NCI-H1417 (cell line): ENCODE measurements at places on chromosomes 13 and 19.

- DNase-seq = peak; percentile 3
Observed at GRCh38 chr13:25733001-25733491, 318.8 kb downstream of the SHISA2 start.

DNA sequence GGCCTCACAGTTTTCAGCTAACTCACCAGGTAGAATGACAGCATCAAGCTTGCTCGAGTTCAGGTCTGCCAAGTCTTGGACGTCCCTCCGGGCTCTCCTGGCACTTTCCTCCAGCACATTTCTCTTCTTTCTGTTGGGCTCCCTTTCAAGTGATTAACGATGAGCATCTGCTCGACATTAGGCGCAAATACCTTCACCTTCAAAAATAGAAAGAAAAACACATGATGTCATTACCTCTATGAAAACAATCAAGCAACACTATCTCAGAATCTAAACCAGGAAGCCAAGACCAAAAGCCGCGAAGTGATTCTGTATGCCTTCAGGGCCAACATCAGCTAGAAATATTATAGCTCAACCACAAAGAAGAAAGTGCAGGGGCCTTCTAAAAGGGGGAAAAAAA, 15.4 kb upstream of the CLN5 start:
- DNase-seq = no peak

DNA sequence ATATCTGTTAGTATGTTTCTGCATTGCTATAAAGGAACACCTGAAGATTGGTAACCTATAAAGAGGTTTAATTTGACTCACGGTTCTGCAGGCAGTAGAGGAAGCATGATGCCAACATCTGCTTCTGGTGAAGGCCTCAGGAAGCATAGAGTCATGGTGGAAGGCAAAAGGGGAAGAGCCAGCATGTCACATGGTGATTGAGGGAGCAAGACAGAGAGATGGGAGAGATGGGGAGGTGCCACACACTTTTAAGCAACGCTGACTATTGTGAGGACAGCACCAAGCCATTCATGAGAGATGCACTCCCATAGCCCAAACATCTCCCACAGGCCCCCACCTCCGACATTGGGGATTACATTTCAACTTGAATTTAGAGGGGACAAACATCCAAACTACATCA, 32.8 kb downstream of the COG6 start:
- DNase-seq = no peak

DNA sequence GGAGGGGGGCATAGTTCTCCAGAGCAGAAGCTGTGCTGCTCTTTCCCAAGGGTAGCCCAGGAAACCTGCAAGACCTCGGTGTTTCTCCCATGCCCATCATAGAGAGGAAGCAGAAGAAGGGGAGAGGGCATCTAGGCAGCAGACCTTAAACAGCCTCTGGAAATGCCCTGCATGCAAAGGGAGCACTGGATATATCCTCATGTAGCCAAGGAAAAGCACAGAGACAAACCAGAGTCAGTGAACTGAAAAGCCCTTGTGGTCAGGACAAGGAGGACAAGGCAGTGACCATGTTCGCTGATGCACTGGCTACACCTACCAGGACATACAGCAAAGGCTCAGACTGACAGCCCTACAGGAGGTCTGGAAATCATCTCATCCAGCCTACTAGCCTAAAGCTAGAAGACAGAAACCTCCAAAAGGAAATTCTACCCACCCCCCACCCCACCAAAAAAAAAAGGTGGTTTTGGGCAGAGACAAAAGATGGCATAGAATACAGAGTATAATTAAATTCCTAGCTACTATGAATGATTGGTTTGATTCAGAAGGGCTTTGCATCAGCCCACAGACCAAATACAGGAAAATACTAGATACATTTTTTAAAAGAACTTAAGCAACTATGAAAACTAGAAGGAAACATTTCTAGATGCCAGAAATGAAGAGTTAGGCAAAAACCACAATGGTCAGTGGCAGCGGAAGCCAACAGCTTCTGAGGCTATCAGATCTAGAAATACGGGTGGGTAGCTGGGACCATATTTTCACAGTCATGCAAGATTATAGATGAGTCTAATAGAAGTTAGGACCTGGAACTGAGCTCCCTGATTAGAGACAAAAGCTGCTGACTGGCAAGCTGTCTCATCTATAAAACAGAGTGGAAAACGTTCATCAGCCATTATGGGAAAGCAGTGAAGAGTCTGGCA, 4.4 kb upstream of the TBC1D4 start:
- DNase-seq = no peak

DNA sequence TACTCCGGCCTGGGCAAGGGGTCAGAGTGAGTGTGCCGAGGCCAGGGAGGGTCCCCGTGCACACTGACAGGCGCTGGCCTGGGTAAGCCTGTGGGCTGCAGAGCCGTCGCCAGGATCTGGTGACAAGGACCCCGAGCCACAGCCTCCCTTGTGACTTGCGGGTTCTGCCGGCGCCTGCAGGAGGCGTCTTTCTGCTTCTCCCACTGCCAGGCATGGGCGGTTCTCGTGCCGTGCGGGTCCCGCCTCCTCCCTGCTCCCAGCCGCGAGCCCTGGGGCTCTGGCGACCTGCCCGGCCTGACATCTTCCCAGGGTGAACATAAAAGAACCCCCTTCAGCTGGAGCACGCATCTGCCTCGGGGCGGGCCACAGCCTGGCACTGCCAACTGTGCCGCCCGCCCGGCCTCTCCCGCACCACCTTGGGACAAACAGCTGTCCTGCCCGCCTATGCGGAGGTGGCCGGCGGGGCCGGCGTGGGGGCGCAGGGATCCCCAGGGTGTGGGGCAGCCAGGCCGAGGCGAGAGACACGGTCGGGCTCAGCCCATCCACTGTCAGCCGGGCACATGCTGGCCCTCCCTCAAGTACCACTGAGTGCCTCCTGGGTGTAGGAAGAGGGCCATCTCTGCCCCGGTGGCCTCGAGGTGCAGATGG, 1.5 kb upstream of the HCN2 start:
- DNase-seq = peak; percentile 71

DNA sequence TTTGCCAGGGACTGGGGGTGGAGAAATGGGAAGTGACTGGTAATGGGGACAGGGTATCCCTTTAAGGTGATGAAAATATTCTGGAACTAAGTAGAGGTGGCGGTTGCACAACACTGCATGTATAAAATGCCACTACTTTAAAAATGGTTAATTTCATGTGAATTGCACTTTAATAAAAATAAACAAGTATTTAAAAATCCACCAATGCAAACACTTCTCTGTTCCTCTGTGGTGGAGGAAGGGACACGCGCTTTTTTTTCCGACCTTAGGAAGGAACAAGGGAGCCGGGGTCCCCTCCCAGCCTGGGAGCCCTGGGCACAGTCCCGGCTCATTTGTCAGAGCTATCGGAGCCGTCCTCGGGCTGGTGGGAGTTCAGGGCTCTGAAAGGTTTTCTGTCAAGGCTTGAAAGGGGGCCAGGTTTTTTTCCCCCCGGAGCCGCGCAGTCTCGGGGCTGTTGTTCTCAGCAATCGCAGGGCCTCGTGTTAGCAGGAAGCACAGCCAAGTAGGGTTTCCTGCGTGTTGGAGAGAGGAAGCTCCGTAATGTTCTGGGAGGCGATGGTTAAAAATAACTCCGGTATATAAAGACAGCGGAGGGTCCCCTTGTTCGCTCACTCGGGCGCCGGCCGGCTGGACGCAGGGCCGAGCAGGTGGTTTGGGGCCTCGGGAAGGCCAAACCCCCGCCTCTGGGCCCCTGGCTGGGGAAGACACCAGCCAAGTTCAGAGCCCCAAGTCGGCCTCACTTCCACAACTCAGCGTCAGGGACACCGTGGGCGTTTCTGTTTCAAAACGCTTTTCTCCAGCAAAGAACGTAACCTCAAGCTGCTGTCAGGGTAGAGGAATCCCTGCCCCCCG, 41.2 kb upstream of the KLF2 start:
- DNase-seq = no peak

DNA sequence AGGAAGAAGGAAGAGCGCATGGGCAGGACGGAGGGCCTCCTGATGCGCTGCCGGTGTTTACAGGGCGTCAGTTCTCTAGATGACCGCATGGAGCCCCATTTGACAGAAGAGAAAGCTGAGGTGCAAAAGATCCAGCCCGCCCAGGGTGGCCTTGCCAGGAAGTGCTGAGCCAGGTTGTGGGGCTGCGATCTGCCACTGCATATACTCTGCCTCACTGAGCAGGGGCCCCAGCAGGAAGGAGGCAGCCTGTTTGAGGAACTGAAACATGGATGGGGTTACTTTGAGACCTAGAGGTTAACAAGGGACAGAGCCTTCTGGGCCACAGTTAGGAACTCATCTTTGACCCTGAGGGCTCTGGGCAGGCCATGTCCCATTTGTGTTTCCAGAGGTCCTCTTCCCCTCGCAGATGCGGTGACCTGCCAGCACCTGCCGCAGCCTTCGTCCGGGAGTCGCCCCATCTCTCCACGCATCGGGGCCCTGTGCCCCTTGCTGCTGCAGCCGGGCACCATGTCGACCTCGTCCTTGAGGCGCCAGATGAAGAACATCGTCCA, 3.2 kb downstream of the EPN1 start:
- DNase-seq = no peak

DNA sequence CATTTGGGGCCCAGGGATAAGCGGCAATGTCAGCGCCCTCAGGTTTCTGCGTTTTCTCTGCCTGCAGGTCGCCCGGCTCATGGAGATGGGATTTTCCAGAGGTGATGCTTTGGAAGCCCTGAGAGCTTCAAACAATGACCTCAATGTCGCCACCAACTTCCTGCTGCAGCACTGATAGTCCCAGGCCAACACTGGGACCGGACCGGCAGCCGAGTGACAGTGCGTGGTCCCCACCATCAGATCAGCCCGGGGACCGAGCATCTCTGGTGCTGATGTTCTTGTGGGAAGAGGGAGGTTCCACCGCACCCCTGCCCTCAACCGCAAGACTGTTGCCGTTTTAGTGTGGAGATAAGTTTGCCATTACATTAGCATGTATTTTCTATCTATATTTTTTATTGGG, 78.0 kb upstream of the GPR183 start:
- DNase-seq = no peak

DNA sequence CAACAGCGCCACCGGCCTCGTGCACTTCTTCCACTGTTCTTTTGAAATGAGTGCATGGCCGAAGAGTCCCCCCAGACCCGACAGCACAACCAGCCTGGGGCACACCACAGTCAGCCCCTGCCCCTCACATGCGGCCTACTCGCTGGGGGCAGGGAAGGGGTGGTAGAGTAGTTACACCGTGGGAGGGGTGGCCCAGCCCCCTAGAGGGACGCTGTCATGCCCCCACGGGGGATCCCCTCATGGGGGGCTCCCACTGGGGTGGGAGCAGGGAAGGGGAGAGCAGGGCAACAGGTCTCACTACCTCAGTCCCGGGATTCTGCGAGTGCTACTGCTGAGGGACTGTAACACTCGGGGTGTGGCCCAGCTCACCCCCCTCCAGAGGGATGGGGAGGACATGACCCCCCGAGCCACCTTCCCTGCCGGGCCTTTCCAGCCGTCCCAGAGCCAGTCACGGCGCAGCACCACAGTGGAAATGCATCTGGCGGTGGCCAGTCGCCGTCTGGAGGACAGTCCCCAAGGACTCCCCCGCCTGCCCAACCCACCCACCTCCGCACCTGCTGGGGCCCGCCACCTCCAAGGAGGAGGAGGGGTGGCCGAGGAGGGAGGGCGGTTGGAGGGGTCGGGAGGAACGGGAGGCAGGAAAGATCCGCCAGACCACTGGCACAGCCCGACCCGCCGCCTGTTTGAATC, 84.6 kb upstream of the ZNF254 start:
- DNase-seq = no peak

- no peak for DNase-seq
Observed at GRCh38 chr13:112900226-112900600, 68.8 kb upstream of the MCF2L start.

- no peak for DNase-seq
Observed at GRCh38 chr13:60696602-60697001, 299.6 kb downstream of the TDRD3 start.

DNA sequence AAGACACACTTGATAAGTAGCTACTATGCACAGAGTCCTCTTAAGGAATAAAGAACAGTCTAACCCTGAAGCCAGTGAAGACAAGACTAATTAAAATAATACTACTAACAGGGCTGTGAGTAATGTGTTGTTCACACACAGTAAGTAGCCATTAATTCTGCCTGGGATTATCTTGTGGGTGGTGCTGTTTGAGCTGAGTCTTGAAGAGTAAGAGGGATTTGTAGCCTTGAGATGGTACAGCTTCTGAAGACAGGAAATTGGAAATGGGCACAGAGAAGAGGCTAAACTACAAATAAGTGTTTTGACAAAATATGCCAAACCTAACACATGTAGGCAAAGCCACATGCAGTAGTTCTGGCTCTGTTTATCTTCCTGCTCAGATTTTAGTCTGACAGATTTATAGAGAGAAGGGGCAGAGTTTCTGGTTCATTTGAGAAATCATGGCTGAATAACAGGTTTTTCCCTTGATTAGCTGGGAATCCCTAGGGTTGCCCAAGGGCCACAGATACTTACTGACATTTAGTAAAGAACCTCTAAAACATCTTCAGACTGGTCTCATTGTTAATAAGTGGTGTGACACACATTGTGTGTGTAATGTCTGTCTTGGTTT, 38.0 kb downstream of the ITGBL1 start:
- no peak for DNase-seq

DNA sequence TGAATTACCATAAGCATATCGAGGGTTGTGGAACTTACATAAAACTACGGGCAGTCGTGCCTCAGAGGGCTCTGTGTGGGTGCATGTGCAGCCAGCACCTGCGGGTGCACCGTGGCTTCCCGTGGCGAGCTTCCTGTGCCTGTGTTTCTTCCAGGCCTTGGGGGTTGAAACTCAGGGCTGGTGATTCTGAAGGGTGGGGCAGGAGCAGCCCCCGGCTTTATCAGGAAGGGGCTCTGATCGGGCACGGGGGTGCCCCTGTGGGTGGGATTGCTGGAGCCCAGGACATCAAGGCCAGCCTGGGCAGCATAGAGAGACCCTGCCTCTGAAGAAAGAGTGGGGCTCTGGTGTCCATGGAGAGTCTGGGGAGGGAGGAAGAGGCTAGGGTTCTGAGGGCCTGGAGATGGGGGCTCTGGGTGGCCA, 11.1 kb downstream of the ATP4B start:
- peak; percentile 66 for DNase-seq
